ENCODE measurements at places on chromosomes 5 and 9.

GRCh38 chr9:112091810-112092209 is 83.3 kb downstream of the SUSD1 start:
- no peak for DNase-seq

- no peak for DNase-seq
These were observed 2.4 kb upstream of the ZCCHC7 start for GRCh38 chr9:37117956-37118355.

DNA sequence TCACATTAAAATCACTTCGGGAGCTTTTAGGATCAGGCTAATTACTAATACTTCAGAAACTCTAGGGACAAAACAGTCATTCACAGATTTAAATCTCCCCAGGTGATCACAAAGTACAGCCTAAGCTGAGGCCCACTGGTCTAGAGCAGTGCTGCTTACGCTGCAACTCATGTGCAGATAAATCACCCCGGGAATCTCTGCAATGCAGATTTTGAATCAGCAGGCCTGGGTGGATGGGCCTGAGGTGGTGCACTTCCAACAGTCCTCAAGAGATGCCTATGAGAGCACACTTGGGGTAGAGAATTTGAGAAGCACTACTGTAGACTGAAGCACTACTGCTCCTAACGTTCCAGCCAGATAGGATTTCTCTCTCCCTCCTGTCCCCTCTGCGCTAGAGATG is 28.4 kb downstream of the CSF1R start:
- no peak for DNase-seq

GRCh38 chr5:6744841-6745705 is 31.8 kb downstream of the TENT4A start:
- DNase-seq, result no peak

GRCh38 chr9:75998096-75998780 is 107.8 kb downstream of the PCSK5 start:
- no peak for DNase-seq

- DNase-seq, result no peak
These were observed 500.8 kb upstream of the WWC1 start for GRCh38 chr5:167790462-167791260.

- no peak for DNase-seq
These were observed 421.7 kb upstream of the KIF2A start for GRCh38 chr5:61884252-61884855.

DNA sequence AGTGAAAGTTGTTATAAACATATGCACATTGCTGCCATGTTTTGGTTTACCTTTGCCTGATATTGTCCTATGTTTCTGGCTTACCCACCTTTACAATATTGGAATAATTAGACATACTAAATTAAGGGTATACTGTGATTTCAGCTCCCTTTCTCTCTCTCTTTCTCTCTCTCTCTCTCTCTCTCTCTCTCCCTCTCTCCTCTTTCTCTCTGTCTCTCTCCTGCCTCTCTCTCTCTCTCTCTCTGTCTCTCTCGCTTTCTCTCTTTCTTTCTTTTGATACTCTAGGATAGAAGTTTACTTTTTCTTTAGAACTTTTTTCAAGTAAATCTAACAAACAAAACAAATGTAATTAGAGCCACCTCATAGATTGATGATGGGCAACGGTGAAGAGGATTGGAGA is 239.6 kb downstream of the TMEM161B start:
- DNase-seq, result no peak
